ENCODE measurements at places on chromosomes 13 and 19.
A peak's percentile ranks its signal among the peaks of the same experiment; 100 is the strongest.

DNA sequence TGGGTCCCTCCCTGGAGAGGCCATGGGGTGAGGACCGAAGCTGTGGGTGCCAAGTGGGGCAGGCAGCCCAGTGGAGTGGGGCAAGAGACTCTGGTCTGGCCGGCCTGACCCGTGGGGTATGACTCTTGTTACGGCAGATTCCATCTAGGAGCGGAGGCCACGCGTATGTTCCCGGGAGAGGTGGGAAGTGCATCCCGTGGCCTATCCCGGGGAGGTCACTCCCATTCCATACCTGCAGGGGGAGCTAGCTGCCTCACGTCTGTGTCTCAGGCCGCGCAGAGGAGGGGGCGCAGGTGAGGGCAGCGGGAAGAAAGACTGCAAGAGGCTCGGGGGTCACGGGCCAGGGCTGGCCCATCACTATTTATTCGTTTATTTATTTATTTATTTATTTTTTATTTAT lies 4.9 kb downstream of the CSNK1G2 start:
- peak; percentile 50 for DNase-seq

DNA sequence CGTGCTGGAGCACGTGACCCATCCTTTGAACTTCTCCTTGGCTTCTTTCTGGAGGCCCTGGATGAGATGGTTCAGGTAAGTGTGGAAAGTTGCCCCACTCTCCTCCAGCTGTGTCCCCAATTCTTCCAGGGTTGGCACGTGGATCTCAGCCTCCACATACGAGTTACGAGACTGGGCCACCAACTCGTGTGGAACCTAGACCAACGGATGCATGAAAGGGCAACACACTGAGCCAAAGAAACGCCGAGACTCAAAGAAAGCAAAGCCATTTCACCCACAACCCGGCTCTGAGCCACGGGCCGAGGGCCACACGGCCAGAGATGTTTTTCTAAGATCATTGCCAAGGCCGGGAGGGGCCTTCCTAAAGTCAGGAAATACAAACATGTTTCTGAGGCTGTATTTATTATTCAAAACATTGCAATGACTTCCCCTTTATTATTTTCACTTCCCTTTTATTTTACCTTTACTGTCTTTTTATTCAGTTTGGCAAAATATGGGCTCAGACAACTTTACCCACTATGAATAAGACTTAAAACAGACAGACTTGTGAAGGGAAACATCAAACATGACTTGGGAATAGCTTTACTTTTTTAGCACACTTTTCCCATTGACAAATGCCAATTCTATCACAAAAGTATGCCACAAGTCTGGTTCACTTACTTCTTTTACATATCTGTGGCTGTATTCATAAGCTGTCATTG lies 94.6 kb downstream of the KL start:
- DNase-seq: no peak

- no peak for DNase-seq
Observed at GRCh38 chr13:109043636-109044035, 414.2 kb downstream of the MYO16 start.

DNA sequence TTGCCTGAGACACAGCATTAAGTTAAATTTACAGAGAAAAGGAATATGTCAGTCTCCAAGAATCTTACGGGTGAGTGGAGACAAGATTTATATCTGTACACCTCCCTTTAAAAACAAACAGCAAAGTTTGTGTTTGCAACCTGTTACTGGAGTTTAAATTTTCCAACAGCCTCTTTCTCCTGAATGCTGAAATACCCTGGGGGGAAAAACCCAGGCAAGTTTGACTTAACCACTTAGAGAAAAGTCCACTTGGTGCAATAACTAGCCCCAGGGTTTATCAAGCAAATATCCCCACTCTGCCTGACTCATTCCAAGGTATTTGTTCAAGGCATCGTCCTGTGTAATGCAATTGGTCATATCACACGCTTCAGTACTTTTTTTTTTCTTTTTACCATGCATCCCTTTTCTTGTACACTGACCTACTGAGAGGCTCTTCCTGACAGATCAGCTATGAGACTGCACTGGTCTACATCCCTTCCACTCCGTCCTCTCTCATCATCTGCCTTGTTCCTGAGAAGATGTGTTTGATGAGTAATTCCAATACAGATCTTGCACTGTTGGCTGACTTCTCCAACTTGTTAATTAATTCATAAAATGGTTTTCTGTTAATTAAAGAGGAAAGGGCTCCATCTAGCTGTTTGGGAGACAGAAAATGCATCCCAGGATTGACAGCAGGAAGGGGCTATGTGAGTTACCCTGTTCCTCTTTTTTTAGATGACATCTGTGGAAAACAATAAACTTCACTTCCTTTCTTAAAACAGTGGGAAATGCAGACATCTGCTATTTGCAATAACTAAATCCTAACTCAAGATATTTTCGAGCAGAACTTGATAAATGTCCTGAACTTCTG lies 212.5 kb upstream of the IRS2 start:
- DNase-seq: no peak

- no peak for DNase-seq
Observed at GRCh38 chr13:42007844-42008243, 40.6 kb upstream of the DGKH start.

GRCh38 chr19:4352701-4353121 lies 9.3 kb downstream of the MPND start:
- DNase-seq: peak; percentile 69

DNA sequence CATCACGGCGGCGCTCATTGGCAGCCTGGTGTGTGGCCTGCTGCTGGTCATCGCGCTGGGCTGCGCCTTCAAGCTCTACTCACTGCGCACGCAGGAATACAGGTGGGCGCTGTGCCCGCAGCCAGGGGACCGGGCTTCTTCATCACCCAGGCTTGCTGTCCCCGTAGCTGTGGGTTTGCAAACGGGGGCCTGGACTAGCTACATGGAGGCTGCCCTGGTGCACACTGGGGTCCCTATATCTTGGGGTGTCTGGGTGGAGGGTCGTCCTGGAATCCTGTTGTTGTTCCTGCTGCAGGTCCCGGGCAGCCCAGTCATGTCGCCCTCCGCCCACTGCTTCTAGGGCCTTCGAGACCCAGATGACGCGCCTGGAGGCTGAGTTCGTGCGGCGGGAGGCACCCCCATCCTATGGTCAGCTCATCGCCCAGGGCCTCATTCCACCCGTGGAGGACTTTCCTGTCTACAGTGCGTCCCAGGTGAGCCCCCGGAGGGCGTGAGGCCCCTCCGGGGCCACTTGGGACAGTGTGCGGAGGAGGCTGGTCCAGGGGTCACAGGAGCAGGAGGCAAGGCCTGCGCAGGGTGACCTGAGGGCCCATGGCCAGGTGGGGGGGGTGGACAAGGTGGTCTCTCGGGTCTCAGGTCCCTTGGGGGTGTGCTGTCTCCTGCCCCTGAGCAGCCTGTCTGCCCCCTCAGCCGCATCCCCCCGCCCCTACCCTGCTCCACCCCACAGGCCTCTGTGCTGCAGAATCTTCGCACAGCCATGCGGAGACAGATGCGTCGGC lies 12.3 kb downstream of the LRP3 start:
- no peak for DNase-seq

- DNase-seq: no peak
Observed at GRCh38 chr13:111468037-111468959, 147.9 kb downstream of the TEX29 start.

- DNase-seq: no peak
Observed at GRCh38 chr13:53207556-53207955, 178.9 kb downstream of the OLFM4 start.

DNA sequence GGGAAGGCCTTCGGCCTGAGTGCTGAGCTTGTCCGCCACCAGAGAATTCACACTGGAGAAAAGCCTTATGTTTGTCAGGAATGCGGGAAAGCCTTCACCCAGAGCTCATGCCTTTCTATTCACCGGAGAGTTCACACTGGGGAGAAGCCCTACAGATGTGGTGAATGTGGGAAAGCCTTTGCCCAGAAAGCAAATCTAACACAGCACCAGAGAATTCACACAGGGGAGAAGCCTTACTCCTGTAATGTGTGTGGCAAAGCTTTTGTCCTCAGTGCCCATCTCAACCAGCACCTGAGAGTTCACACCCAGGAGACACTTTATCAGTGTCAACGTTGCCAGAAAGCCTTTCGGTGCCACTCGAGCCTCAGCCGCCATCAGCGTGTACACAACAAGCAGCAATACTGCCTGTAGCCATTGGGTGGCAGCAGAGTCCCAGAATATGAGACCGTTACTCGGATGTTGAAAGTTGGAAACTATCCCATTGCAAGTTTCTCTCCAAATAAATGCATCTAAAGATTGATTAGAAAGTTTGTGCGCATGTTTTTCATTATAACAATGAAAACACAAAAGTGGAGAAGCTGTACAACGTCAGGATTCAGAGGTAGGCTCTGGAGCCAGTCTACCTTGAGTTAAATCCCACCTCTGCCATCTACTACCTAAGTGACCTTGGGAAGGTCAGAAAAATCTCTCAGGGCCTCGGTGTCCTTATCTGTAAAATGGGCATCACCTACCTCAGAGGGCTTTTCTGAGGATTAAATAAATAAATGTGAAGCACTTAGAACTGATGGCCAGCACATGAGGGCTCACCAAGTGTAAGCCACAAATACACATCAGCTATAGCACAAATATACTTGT lies 21.1 kb downstream of the ZNF473 start:
- peak; percentile 68 for DNase-seq

- no peak for DNase-seq
Observed at GRCh38 chr13:22776394-22777186, 404.2 kb upstream of the SGCG start.

GRCh38 chr13:28347456-28348371 lies 147.2 kb downstream of the FLT1 start:
- DNase-seq: no peak

- DNase-seq: peak; percentile 75
Observed at GRCh38 chr19:53906211-53907192, 2.6 kb upstream of the CACNG7 start.

- DNase-seq: no peak
Observed at GRCh38 chr13:21777813-21778212, 106.9 kb downstream of the FGF9 start.

DNA sequence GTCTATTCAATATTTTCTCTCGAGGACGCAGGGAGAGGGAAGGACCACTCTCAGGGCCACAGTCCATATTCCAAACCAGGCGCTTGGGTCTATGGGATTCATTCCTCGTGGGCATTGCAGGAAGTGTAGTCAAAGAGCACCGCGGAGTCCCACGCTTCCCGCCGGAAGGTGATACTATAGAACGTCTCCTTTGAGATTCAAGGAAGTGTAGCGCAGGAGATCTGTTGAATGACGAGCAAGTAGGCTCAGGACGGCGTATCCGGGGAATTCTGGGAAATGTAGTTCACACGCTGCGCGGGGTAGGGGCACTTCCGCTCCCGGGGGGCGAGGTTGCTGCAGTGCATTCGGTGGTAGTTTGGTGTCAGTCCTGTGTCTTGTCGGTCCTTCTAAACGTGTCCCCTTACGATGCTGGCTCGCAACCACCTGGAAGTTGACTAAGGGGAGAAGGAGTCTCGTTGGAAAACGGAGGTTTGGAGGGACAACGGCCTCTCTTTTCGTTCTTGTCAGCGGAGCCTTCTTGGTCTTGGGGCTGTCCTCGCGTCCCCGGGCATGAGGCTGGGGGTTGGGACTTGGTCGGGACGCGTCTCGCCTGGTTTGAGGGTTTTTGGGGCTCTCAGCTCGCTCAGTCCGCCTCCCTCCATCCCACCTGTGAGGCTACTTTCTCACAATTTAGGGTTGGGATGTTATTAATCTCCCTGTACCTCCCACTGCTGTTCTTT lies at the start of gene ZNF284:
TSS of gene ZNF284 (plus strand) at position 336 of the 719 bp plus-strand sequence. CDS start 4,231 bp downstream, outside the sequence.
- DNase-seq: peak; percentile 88

- peak; percentile 3 for DNase-seq
Observed at GRCh38 chr19:58154287-58154678, 3.7 kb upstream of the ZNF329 start.

GRCh38 chr19:2154587-2155075 lies 3.3 kb upstream of the AP3D1 start:
- DNase-seq: no peak

DNA sequence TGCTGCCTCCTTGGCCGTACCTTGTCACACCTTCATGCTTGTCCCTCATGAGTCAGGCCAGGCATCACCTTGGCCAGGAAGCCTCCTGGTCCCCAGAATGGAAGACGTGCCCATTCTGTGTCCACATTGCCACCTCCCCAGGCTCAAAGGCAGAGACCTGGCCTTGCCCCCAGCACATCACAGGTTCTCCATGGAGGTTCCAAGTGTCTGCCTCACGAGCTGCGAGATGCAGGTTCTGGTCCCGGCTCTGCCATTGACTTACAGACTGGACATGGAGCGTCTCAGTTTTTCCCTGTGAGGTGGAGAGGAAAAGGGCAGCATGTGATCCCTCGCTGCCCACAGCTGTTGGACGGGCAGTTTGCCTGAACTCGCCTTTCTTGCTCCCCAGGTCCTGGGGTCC lies 9.1 kb upstream of the SLC7A10 start:
- DNase-seq: no peak

DNA sequence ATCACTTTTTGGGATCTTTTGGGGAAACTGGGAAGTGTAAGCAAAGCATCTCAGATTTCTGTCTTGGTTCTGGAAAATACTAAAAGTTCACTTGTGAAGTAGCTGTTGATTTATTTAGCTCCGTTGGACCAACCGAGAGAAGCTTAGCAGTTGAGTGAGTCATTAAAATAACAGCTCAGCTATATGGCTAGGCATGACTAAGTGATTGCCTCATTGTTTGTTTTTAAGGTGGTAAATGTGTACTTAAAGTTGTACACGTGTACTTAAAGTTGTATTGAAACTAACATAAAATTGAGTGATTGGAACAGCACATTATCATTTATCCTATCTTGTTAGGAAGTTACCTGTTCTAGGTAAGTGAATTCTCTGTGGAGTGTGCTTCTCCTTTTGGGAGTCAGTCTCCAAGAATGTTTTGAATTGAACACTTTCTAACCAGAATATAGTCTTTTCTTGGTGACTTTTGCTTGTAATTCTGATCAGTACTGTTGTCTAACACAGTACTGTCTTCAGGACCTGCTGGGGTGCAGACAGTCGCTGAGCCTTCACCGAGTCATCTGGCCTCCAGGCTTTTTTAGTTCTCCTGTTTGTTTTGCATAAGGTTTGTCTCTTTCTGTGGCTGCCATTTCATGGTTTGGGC lies 2.9 kb upstream of the DCUN1D2 start:
- no peak for DNase-seq

- DNase-seq: no peak
Observed at GRCh38 chr13:48876289-48876688, 99.4 kb upstream of the FNDC3A start.

- peak; percentile 7 for DNase-seq
Observed at GRCh38 chr19:55146078-55146704, 2.8 kb downstream of the TNNT1 start.

All from CD4-positive, alpha-beta T cell treated with Interleukin-17A for 4 hours (primary cell).